T1000 (cell line): ENCODE measurements at places on chromosomes 6 and 20.

- no peak for DNase-seq
These were observed 22.6 kb downstream of the MYH7B start for GRCh38 chr20:34978092-34978744.

GRCh38 chr20:14720251-14720650 is 382.8 kb upstream of the FLRT3 start:
- DNase-seq, result no peak

DNA sequence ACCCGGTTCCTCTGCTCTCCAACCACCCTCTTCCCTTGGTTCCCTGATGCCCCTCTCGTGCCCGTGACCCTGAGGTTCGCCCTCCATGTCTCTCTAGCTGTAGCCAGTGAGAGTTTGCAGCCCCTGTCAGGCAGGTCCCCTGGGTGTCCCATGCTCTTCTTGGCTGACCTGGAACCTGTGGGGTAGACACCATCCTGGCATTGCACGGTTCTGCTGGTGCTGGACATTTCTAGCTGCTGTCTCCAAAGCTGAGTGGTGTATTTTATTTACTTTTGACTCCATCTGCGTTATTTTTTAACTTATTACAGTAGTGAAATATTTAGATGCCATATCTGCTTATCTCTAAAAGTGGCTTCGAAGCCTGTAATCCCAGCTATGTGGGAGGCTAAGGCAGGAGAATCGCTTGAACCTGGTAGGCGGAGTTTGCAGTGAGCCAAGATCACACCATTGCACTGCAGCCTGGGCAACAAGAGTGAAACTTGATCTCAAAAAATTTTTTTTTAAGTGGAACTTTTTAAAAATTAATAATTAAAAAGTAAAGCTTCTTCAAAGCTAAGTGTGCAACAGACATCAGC is 12.5 kb downstream of the ENTPD6 start:
- no peak for DNase-seq

GRCh38 chr6:116105247-116105646 is 4.6 kb downstream of the NT5DC1 start:
- no peak for DNase-seq

GRCh38 chr6:139257821-139258398 is 33.9 kb downstream of the TXLNB start:
- DNase-seq, result no peak

GRCh38 chr20:388034-388994 is 7.8 kb downstream of the TRIB3 start:
- DNase-seq, result no peak

DNA sequence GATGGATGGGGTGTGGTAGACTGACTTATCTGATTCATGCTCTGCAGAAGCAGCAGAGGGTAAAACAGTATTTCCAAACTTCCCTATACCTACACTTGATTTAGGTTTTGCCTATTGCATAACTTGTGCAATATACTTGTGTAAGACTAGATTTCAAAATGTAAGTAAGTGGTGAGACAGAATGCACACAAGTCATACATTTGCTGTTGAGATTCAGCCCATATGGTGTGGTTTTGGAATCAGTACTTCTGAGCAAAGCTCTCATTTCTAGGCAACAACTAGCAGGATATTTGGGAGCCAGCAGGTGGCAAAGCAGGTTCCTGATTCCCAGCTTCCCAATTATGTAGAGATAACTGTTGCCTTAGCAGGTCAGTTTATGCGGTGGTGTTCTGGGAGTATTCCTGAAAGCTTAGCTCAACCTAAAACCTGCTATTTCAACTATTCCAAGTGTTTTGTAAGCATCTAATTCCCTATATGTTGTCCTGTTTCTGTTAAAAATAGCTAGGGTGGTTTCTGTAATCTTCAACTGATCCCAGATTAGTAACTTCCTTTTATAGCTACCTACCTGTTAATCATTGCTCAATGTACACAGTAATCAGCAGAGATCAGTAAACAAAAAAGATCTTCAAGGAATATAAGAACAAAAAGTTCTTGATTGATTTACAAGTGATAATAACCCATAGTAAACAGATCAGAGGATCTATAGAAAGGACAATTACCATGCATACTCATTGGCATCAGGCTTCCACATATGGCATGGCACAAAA is 8.5 kb upstream of the FABP7 start:
- no peak for DNase-seq

GRCh38 chr6:24861934-24862333 is 63.2 kb upstream of the ARMH2 start:
- DNase-seq, result no peak

DNA sequence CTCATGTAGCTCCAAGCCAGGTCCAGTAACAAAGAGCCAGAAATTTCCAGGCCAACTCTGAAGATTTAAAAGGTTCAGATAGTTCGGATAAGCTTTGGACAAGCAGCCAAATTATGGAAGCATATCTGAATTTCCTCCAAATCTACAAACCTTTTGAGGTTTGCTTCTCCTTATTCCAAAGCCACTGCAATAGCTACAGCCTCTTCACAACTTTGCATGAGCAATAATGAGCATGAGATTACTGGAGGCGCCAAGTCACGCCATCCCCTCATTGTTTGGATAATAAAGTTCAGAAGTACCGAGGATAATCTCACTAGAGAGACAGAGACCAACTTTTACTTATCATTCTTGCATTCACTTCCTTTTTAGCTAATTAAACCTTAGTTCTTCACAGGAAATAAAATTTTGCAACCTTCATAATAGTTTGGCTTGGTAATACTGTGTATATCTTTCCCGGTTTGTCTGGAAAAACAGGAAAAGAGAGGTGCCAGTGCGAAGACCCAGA is 329.6 kb upstream of the RSPO3 start:
- DNase-seq, result no peak

DNA sequence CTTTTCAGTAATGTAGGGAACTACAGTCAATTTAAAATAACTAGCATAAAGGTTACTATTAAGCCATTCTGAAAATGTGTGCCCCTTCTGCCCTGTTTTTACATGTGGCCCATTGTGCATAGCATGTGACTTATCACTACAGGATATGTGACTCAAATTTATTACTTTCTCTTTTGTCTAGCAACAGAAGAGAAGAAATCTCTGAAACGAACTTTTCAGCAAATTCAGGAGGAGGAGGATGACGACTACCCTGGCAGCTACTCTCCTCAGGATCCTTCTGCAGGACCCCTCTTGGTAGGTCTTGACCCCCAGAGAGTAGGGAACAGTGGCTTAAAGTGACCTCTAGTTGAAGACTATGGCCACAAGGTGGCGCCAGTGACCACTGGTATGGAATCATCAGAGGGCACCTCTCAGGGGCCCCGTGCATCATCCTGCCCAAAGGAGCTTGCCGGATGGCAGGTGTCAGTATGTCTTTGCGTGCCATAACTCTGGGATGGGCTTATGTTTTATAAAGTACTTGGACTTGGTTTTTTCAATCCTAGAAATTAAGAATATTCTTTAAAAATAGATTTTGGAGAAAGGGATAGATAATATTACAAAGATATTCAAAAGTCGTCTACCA is 23.9 kb downstream of the RPRD1B start:
- peak; percentile 53 for DNase-seq

DNA sequence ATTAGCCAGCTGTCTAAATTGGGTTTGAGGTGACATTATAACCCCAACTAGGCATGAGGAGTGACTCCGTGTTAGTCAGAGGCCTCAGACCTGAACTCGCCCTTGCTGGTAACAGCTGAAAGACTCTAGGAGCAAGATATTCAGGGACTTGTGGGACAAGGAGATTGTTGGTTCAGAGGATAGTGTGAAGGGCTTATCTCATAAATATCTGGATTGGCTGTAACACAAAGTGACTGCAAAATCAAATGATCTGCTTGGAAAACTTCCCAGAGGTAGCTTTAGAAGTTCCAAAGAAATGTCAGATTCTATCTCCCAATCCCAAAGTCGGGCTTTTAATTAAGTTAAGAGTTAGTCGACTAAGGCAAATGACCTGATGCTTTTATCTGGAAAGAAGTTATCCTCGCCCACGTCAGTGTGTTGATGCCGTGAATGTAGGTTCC is 72.4 kb downstream of the TULP4 start:
- no peak for DNase-seq
